Breast epithelium (tissue), 4 donors: ENCODE measurements at places on chromosomes 11 and 22.

DNA sequence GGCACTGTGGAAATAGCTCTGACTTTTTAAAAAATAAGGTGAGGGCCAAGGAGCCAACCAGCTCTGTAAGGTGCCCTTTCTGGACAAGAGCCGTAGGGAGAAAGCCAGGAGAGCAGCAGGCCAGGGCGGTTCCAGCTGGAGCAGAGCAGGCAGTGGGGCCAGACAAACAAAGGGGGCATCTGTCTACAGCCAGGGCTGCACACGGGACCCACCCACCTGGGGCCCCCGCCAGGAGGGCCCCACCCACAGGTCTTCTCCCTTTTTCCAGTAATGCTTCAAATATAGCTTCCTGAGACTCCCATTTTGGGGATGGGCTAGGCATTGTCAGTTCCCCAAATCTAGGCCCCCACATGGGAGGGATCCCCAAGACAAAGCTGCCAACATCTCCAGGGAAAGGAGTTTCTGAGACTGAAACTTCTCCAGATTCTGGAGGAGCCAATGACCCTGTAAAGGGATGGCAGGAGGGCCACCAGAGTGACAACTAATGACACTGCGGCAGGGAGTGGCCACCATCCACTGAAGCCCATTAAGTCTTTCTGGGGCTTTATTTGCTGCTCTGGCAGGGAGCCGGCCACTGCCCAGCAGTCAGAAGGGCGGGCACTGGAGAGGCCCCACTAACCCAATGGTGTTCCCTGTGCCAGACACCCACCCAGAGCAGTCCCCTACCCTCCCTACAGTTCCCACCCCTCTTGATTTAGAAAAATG lies 1.9 kb downstream of the ZFTA start:
- DNase-seq, result no peak

- DNase-seq, result no peak
Measured at GRCh38 chr11:85052636-85053035, 574.5 kb downstream of the DLG2 start.

- DNase-seq, result no peak
Measured at GRCh38 chr22:17403906-17404305, 34.6 kb downstream of the CECR2 start.

GRCh38 chr22:50526108-50526833 lies 873 bp upstream of the SCO2 start:
- DNase-seq, result peak; percentile 64

DNA sequence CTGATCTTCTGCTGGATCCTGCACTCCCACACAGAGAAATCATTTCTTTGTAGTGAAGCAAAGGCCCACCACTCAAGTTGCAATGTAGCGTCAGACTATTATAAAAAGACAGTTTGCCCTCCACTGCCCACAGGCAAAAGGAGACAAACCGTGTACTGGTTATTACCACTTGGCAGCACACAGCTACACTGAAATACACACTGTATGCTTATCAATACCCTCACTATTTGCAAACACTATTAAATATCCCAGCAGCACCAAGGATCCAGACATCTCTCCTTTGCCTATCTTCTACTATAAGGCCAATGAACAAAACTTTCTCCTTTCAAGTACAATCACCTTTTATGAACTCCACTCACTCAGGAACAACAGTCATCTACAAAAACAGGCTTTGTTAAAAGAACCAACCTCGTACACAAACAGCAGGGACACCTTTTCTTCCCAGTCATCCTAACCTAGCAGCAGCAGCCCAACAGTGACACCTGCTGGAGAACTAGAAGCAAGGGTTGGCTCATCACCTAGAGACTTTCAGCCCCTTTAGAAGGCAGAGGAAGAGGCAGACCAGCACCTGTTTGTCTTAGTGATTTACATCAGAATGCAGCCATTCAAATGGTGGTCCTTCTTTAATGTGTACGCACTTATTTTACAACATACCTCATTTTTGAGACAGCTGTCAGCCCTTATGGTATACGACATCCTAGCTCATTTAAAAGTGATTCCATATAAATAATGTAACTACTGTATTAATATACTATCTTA lies 56.1 kb downstream of the AMBRA1 start:
- DNase-seq, result no peak

- no peak for DNase-seq
Measured at GRCh38 chr22:35643991-35644390, 4.3 kb upstream of the APOL6 start.

DNA sequence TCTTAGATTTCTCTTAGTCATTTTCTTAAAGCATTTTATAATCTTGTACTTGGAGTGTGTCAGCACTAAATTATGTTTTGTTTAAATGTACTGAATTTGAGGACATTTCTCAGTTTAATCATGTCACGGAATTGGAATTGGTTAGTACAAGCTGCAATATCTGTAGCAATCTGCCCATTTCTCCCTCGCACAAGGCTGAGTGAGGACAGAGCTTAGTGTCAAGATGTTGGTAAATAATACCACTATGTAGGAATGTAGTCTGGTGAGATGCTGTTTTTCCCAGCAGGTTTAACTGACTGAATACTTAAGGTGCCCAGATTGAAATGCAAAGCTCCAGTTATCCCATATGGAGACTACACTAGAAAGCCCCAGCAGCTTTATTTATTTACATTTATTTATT lies 30.6 kb downstream of the SREBF2 start:
- no peak for DNase-seq
